ENCODE measurements at places on chromosomes 13 and 19. TPM values are rescaled to one million over a fixed set of nuclear protein-coding genes. Genes with fewer than 3 reads are reported as not detected.

ZNF444 gene
- total RNA-seq, result 13.0 TPM

SETDB2 gene
- 9.6 TPM for total RNA-seq

PDX1 gene
- not detected for total RNA-seq

ZNF667 gene
- 3.6 TPM for total RNA-seq

CRB3 gene
- total RNA-seq, result 0.82 TPM

ZNF99 gene
- total RNA-seq, result not detected

CGB3 gene
- total RNA-seq, result not detected

ARHGAP33 gene
- 0.84 TPM for total RNA-seq

ZNF491 gene
- total RNA-seq, result 0.65 TPM

ZNF547 gene
- total RNA-seq, result 2.5 TPM

Measured in omental fat pad (tissue), 4 donors.